HEK293T (cell line): ENCODE measurements at places on chromosomes 16 and 17.
A peak's percentile ranks its signal among the peaks of the same experiment; 100 is the strongest.

- DNase-seq, result no peak
Observed at GRCh38 chr17:59858932-59859331, 33.8 kb downstream of the TUBD1 start.

DNA sequence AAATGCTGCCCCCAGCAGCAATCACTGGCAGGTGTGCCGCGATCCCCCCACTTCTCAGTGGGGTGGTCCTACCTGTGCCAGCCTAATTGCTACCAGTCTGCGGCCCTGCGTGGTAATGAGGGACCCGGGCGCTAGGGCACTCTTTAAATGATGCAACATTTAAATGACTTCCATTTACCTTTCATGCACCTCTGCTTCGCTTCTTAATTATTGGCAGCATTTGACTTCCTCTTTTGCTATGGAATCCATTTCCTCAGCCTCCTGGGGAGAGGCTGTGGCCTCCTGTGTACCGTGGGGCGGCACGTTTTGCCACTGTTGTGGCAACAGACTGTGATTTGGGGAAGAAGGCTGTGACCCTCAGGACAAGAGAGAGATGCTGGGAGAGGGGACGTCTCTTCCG lies 86.1 kb downstream of the RPA1 start:
- DNase-seq, result no peak

DNA sequence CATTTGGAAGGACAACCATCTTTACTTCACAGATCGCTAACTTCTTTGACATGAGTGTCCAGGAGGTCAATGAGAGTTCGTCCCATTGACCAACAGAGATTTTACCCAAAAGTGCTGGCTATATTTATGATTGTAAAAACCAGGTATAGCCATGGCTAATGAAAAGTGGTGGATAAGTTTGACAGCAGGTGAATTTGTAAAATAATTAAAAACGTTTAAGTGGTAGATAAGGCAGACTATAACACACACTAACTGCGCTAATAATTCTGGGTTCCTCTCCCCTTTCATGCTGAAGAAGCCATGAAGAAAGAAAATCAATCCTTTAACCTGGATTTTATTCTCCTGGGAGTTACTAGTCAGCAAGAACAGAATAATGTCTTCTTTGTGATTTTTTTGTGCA lies at the start of gene OR1A2:
Gene OR1A2 (plus strand): TSS at position 301 of the 400 bp plus-strand sequence. CDS start 0 bp downstream, at position 301.
- DNase-seq, result no peak

DNA sequence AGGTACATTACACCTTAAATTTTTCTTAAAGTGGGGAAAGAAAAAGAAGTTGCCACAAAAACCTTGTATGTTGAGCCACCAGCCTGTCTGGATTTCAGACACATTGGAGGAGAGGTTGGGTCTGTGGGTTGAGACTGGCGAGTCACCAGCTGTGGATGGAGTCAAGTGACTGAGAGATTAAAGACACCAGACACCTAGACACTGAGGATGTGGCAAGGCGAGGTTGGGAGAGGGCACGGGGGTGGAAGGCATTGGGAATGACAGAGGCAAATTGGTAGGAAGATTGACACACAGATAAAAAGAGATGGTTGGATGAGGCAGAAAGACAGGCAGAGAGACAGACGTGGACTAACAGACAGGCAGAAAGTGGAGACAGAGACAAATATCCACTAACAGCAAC lies 49.6 kb downstream of the KCNJ12 start:
- no peak for DNase-seq

GRCh38 chr17:28487881-28488532 lies 14.6 kb downstream of the SLC13A2 start:
- no peak for DNase-seq

GRCh38 chr17:10151667-10152496 lies 46.5 kb downstream of the GAS7 start:
- no peak for DNase-seq

DNA sequence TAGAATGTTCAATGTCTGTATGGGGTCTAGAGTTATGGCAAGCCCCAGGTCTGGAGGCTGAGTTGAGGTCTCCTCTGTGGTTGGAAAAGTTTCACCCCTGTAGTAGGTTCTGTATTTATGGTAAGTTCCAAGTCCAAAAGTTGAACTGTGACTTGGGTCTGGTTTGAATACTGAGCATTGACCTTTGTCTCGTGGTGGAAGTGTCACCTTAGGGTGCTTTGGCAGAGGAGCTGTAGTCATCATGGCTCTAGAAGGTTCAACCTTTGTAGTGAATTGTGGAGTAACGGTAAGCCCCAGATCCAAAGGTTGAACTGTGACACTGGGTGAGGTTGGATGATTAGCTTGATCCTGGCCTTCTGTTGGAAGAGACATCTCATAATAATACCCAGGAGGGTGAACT lies 17.6 kb downstream of the RDM1 start:
- DNase-seq, result no peak

DNA sequence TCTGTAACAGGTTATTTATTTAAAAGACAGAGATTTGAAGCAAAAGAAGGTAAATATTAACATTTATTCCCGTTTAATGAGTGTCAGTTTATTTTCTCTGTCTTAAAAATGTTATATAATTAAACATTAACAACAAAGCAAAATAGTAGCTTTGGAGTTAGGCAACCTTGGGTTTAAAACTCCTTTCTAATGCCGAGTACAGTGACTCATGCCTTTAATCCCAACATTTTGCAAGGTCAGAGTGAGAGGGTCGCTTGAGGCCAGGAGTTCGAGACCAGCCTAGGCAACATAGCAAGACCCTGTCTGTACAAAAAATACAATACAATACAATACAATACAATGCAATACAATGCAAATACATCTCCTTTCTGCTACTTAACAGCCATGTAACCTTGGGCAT lies 128.7 kb downstream of the CHD9 start:
- no peak for DNase-seq

DNA sequence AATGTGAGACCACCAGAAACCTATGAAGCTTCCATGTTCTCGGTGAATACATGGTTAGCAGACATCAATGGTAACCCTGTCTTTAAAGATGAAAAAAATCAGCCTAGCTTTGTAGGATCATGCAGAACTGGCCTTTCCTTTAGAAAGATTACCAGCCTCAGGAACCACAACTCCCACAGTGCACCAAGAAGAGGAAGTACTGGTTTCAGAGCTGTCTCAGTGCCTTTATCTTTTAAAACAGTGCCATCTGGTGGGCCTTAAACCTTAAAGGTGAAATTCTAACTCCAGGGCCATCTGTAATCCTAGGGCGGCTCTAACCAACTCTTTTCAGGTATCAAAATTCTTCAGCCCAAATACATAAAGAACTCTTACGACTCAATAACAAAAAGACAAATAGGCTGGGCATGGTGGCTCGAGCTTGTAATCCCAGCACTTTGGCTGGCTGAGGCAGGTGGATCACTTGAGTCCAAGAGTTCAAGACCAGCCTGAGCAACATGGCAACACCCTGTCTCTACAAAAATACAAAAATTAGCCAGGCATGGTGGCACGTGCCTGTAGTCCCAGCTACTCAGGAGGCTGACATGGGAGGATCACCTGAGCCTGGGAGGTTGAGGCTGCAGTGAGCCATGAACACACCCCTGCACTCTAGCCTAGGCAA lies 5.4 kb downstream of the ATPAF2 start:
- DNase-seq, result peak; percentile 74

DNA sequence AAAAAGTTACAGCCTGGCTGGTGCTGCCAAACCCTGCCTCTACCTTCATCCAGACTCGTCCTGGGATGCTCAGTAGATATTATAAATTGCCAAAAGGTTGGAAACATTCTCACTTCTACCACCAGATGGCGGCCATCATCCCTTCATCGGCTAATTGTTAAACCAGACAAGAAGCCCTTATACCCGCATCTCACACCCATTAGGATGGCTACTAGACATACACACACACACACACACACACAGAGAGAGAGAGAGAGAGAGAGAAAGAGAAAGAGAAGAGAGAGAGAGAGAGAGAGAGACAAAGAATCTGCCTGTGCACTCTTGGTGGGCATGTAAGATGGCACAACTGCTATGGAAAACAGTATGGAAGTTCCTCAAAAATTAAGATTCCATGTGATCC lies 15.0 kb upstream of the SCIMP start:
- DNase-seq, result peak; percentile 75

DNA sequence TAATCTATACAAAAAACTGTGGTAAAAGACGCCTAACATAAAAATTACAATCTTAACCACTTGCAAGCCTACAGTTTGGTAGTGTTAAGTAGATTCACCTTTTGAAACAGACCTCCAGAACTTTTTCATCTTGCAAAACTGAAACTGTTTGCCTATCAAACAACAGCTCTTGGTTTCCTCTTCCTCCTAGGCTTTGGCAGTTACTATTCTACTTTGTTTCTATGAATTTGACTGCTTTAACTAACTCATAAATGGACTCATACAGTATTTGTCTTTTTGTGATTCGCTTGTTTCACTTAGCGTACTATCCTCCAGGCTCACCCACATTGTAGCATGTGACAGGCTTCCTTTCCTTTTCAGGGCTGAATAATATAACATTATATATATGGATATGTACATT lies 97.0 kb downstream of the PRKCA start:
- DNase-seq, result no peak

- DNase-seq, result no peak
Observed at GRCh38 chr16:11841026-11841425, 10.3 kb downstream of the RSL1D1 start.

- DNase-seq, result no peak
Observed at GRCh38 chr16:56812884-56813283, 52.1 kb upstream of the SLC12A3 start.

DNA sequence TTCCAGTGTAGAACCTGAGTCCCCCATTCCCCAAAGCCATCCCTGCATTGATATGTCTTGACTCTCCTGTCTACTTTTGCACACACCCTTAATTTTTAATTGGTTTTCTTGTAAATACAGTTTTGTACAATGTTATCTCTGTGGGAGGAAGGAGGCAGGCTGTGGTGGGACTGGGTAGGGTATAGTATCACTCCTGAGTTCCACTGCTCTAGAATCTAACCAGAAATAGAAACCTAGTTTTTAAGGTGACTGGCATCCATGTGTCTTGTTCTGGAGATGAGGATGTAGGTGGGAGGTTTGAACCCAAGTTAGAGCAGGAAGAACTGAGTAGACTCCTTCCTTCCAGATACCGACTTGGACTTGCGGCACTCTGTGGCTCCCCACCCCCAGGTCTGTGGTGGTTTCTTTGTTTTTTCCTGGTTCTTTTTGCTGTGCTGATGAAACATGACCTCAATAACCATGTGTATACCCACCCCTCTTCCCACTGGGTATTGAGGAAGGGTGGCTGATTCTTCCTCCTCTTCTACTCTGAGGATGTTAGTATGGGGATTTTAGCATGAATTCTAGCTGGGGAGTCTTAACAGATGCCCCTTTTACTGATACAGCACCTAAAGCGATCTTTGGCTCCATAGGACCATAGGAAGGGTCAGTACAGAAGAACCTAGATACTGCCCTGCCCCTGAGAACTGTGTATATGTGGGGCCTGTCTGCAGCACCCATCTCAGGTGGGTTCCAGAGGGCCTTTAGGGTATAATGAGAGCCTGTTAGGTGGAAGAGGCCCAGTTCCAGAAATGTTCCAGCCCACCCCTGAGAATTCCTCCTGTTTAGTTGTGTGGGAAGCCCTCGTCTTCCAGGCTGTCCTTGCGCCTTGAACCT lies 48.7 kb downstream of the SF3B3 start:
- no peak for DNase-seq

DNA sequence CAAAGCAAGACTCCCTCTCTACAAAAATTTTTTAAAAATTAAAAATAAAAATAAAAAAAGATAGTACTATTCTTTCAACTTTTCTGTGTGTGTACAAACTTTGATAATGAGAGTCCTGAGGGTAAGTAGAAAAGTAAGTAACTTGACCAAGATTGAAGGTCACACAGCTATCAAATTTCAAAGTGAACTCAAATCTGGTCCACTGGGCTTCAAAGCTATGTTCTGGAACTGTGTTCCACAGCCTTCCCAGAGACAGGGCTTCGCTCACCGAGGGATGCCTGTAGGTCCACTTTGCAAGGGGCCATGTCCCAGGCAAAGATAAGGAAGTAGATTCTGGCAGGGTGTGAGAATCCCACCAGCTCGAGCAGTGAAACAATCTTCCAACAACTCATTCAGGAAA lies 56.3 kb upstream of the TNRC6A start:
- no peak for DNase-seq

GRCh38 chr17:41777574-41778188 lies 8.8 kb downstream of the JUP start:
- peak; percentile 42 for DNase-seq
